ENCODE measurements at places on chromosomes 3 and 15.

- no peak for DNase-seq
These were observed 60.2 kb downstream of the GRM7 start for GRCh38 chr3:6921066-6921465.

DNA sequence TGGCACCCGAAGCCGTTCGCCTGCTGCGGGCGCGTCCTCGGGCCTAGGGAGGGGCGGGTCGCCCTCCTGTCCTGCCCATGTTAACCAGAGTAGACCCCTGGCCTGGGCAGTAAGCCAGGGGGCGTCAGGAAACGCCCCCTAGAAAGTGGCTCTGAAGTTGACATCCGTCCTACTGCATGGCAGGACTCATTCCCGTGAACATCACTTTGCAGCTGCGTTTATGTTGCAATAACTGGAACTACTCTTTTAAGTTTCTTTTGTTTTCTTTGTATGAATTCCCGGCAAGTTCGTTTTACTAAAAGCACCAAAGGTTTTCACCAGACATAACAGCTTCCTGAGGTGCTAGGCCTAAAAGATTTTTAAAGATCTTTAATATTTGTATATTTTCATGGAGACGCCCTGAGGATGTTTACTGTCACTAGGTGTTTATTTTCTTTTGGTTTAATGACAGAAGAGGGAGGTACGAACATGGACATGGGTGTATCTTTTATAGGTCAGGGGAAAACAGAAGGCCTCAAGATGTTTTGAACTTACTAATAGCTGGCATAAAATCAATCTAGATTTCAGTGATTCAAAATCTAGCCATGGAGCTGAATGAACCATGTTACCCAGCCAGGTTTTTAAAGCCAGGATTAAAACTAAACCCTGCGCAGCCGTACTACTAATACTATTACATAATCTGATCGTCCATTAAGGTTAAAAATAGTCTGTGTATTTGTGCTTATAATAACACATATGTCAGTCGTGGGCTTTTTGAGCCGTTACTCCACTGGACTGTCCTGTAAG, 1.0 kb downstream of the C15orf61 start:
- peak; percentile 12 for DNase-seq

DNA sequence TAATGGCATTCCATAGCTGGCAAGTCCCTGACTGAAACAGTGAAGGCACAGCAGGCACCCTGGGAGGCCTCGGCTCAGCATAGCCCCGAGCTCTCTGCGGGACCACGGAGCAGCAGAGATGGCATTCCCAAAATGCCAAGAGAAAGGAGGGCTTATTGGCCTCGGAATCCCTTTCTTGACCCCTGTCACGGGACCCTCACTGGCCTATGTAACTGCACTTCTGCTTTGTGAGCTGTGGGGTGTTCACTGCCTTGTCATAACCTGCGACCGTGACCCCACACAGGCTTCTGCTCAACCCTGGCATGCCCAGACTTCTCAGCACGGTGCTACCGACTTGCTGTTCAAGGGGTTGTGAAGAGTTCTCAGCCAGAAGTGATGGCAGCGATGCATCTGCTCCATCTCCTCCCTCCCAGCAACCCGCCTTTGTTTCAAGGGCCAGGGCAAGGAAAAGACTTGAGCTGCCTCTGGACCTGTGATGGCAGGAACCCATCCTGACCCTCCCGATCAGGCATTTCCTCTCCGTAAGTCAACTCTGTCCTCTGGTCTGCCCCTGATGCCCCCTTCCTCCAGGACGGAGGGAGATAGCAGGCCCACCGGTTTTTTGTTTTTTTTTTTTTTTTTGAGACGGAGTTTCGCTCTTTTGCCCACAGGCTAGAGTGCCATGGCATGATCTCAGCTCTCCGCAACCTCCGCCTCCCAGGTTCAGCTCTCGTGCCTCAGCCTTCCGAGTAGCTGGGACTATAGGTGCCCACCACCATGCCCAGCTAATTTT, 30.5 kb downstream of the EHD4 start:
- DNase-seq: peak; percentile 28

DNA sequence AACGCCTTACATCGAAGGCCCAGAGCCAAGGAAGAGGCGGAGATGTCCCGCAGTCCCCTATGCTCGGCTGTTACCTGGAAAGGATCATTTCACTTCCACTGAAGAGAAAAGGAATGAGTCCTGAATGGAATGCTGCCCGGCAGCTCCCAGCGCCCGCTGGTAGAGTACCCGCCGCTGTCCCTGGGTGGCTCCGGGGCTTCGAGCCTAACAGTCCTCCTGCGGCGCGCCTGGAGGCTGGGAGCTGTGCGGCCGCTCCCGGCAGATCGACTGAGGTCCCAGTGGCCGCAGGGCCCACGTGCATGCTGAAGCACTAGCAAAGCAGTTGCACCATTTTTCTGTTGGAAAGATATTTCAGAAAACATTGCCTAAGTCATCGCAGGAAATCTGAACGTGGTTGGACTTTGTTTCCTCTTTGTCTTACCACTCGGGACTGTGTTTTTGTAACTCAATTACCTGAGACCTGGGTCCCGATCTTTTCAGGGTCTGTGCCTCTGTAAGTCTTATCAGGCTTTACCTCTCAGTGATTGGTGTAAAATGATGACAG, 984 bp downstream of the RNU6-1 start:
- DNase-seq: peak; percentile 74

- no peak for DNase-seq
These were observed 190.7 kb downstream of the CD47 start for GRCh38 chr3:107899990-107900651.

DNA sequence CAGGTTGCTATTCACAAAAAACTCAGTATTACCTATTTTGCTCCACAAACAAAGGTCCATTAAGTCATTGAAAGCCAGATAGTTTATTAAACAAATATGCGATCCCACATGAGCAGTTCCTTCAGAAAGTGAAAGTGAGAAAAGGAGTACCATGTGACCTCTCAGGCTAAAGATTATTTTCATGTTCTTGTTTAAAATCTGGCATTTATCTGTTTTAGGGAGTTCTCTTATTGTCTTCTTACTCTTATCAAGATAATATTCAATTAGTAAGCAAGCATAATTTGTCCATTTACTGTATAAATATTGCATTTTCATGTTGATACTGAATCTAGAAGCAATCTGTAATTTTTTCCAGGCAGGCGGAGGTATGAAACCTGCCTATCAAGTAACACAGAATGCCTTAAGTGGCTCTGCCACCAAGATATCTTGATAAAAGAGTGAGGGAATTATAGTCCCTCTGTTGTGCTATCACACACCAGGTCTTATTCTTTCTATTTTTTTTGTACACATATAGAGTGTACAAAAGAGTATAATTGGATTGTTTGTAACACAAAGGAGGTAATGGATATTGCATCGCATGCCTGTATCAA, 20.1 kb upstream of the PLSCR5 start:
- no peak for DNase-seq

GRCh38 chr15:74170071-74170844, 3.3 kb upstream of the ISLR start:
- DNase-seq: no peak

DNA sequence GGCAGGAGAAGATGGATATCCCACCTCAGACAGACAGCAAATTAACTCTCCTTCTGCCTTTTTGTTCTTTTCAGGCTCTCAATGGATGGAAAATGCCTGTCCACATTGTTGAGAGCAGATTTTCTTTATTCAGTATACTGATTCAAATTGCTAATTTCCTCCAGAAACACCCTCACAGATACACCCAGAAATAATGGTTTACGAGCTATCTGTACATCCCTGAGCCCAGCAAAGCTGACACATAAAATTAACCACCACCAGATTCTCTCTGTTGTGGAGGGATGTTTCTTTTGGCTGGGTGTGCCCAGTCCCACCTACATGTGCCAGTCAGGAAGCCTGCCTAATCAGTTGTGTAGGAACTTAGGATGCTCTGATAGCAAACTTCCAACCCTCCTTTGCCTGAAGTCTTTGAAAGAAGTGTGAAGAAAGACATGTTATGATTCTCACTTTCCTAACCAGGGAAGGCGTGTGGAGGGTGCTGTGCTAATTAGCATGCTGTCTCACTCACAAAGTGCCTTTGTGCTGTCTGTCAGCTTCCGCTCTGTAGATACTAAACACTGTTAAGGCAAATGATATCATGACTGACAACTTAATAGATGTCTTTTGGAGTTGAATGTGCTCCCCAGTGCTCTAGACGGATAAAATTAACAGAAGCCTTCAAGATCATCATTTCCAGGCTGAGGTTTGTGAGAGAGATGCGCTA, 208.5 kb downstream of the CLSTN2 start:
- DNase-seq: no peak

GRCh38 chr15:59384507-59384906, 11.8 kb upstream of the MYO1E start:
- DNase-seq: no peak

DNA sequence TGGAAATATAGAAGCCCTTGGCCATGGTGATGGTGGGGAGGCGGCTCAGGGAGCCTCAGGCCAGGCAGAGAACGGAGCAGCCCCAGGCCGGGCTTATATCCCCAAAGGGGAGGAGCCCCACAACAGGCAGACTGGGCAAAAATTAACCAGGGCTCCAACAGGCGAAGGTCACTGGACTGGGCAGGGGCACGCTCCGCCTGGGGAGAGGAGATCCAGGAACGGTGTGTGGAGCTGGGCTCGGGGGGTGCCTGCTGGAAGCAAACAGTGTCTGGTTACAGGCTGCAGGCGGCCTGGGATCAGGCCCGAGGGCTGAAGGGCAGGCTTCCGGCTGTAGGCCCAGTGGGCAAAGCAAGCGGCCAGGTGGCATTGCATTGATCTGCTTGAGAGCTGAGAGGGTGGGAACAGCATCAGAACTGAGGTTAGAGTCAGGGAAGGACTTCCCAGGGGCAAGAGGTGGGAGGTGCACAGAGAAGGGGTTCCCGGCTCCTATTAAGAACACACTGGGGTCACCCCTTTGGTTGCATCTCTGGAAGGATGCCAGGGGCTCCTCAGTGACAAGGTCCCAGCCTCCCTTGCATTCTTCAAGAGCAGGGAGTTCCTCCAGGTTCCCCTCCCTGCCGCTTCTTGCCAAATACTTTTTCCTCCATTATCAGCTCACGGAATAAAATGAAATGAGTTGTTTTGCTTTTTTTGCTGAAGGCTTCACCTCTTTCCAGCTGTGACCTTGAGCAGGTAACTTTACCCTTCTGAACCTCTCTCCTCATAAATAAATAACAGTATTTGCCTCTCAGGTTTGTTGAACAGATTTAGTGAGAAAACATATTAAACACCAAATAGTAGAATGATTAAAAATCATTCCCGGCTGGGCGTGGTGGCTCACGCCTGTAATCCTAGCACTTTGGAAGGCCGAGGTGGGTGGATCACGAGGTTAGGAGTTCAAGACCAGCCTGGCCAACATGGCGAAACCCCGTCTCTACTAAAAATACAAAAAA, 7.8 kb downstream of the ANPEP start:
- DNase-seq: no peak

DNA sequence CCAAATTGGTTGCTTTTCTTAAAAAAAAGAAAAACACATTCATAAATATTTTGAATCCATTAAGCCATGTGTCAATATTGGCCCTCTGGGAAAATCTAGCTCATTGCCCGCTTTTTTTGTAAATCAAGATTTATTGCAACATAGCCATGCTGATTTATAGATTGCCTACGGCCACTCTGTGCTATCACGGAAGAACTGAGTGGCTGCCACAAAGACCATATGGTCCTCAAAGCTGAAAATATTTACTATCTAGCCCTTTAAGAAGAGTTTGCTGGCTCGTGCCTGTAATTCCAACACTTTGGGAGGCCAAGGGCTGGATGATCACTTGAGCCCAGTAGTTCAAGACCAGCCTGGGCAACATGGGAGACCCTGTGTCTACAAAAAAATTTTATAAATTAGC, 45.9 kb downstream of the IL5RA start:
- peak; percentile 28 for DNase-seq

- no peak for DNase-seq
These were observed 79.5 kb upstream of the POMGNT2 start for GRCh38 chr3:43185274-43185982.

GRCh38 chr15:83830381-83830780, 176.5 kb downstream of the ADAMTSL3 start:
- peak; percentile 95 for DNase-seq

GRCh38 chr15:56040081-56041035, 46.9 kb upstream of the NEDD4 start:
- peak; percentile 30 for DNase-seq

DNA sequence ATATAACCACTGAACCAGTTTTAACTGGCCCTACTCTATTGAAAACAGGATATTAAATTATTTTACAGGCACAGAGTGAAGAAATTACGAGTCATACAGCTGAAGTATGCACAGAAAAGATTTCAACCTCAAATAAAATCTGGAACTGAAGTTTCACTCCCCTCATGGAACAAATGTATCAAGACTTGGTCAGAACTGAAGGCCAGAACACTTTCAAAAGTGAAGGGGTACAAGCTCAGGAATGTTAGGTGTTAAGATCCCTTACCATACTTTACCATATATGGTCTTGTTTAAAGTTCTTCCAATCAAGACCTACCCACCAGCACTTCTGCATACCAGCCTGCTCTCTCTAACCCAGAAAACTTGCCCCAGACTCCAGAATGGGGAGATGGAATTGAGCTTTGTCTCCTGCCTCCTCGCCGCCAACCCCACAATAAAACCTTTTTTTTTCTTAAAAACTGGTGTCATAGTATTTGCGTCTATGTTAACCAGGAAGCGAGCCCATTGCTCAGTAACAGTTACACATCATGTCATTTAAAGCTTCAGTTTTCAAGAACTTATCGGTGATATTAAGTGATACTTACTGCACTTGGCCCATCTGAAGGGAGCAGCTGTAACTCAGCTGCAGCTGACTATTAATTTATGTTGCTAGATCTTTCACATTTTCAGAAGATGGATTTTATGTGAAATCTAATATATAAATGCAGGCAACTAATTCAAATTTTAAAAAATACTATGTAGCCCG, 59.9 kb downstream of the OXSM start:
- no peak for DNase-seq

- no peak for DNase-seq
These were observed 32.2 kb upstream of the ST8SIA2 start for GRCh38 chr15:92361321-92362000.

- no peak for DNase-seq
These were observed 103.1 kb downstream of the LINGO1 start for GRCh38 chr15:77529394-77530159.

DNA sequence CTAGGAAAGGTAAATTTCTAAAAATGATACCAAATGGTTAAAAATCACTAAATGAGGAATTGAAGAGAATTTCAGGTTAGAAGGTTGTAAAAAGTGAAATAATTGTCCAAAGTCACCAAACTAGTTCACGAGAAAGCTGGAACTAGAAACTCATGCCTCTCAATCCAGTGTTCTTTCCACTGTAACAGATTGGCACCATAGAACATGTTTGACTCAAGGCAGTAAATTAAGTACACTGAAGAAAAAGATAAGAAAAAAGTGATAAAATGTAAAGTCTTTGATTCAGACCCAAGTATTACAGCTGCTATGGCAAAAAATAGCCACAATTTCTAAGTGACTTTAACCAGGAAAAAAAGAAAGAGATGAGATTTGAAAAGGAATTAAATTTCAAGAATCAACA, 26.5 kb downstream of the ZBTB20 start:
- DNase-seq: no peak

DNA sequence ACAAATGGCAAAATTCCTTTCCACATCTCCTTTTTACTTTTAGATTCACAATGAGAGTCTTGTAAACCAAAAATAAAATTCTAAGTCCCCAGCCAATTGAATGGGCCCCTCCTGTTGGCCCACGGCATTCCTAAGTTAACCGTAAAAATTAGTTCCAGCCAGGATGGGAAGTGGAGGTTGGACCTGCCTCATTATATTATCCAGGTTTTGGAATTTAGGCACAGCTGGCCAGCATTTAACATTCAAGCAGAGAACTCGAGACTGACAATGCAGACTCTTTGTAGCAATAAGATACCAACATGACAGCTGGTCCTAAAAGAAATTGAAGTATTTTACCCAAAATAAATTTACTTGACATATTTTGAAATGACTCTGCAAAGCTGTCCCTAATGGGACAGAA, 321.0 kb upstream of the NAALADL2 start:
- peak; percentile 9 for DNase-seq

- no peak for DNase-seq
These were observed 53.4 kb upstream of the C3orf80 start for GRCh38 chr3:160171813-160172212.

Measured in NCI-H524 (cell line).